Type B pancreatic cell (in vitro differentiated cells): ENCODE measurements at places on chromosomes 16 and 17.

- no peak for DNase-seq
These were observed 20.4 kb downstream of the HDAC5 start for GRCh38 chr17:44102849-44103622.

- no peak for DNase-seq
These were observed 18.8 kb downstream of the SIAH1 start for GRCh38 chr16:48366165-48367093.

- no peak for DNase-seq
These were observed 3.5 kb upstream of the TSPOAP1 start for GRCh38 chr17:58331815-58332777.

- DNase-seq, result no peak
These were observed 461.2 kb upstream of the CDH5 start for GRCh38 chr16:65905331-65905730.

DNA sequence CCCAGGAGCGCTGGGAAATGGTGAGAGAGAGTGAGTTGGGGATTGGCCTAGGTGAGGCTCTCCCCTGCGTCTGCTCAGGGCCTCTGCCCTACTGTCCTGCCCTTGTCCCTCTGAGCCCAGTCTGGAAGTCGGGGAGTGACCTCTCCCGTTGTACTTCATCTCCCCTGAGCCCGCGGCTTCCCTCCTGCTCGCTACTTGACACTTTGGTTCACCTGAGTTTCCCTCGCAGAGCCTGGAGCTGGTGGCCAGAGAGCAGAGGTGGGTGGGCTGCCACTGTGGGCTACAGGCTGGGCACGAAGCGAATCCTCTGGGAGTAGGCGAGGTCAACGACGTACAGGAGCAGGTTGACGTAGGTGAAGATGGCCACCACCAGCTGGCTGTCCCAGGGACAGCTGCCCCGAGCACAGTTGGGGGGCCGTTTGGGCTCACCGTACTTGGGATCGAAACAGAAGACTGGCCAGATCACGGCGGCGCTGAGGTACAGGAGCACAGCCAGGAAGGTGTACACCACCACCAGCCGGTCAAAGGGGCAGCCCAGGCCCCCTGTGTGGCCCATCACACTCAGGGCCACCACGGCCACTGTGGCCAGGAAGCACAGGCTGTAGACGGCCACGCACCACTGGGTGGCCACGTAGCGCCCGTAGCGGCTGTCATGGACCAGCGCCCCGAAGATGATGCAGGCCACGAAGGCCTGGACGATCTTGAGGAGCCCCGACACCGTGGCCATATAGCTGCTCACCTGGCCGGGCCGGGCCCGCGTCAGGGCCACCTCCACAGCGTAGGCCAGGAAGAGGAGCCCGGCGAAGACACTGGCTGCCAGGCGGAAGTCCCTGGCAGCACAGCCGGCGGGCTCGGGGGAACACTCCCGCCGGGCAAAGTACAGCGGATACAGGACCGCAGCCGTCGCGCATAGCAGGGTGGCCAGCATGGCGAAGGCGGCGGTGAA is 3.7 kb upstream of the PYCR1 start:
- no peak for DNase-seq

GRCh38 chr16:8958344-8959167 is 5.2 kb downstream of the USP7 start:
- DNase-seq, result no peak
